RCC 7860 (cell line): ENCODE measurements at places on chromosomes 12 and 14.
A peak's percentile ranks its signal among the peaks of the same experiment; 100 is the strongest.

GRCh38 chr12:46005151-46005797 lies 14.9 kb upstream of the SCAF11 start:
- DNase-seq, result no peak

DNA sequence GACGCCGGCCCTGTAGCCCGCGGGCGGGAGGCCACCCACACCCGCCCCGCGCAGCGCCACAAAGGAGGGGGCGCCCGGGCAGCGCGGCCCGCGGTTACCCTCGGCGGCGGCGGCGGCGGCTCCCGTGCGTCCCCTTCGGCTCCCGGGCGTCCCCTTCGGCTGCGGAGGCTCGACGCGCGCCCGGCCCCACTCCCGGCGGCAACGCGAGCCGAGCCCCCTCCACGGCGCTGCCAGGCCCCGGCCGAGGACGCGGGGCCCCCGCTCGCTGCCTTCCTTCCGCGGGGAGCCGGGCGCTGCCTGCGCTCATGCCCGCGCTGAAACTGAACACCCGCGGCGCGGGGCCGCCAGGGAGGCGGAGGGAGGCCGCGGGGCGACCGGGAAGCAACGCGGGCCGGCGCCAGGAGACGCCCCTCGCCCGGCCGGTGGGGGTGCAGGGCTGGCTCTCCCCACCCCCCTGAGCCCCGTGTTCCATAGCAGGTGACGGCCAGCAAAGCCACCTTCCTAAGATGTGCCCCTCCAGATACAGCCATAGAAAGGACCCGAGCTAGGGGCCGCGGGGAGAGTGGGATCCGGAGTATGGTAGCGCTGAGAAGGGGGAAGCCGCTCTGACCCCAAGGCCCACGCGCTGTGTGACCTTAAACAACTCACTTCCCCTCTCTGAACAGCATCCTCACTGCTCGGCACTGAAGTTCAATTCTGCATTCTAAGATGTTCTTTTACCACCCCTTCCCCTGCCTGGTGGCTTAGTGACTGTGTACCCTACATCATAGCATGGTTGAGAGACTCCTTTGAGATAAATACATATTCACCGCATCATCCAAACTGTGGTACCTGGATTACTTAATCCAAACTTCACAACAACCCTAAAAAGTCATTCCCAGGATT lies 42.8 kb downstream of the KDM2B start:
- DNase-seq, result no peak

DNA sequence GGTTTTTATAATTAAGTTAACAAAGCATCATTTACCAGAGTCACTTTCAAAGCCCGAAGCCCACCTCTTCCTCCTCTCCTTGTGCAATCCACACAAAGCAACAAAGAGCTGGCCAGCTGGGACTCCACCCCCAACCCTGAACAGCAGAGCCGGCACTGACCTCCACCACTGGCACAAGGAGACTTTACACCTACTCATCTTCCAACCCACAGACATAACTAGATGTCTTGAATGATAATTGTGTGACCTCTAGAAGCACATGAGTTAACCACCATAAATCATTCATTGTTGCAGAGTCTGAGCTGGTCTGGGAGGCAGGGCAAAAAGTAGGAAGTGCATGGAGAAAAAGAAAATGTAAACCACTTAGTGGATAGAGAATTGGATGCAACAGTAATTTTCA lies 72.2 kb downstream of the ST8SIA1 start:
- no peak for DNase-seq

- DNase-seq, result peak; percentile 93
Observed at GRCh38 chr14:68784978-68785533, 7.8 kb downstream of the ZFP36L1 start.

DNA sequence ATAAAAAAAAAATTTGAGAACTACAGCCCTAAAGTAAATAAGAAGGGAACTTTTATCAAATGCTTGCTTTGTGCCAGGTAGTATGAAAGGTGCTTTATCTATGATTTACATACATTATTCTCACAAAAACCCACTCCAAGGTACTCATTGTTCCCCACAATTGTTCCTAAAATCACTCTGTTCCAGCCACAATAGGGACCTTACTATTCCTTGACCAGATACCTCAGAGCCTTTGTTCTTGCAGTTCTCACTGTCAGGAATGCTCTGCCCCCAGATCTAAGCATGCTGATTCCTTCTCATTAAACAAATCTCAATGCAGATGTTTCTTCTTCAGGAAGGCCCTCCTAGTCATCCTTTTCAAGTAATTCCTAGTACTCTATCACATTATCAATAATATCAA lies 60.2 kb downstream of the PPP1R12A start:
- DNase-seq, result no peak

- DNase-seq, result no peak
Observed at GRCh38 chr14:93717668-93718320, 70.5 kb downstream of the PRIMA1 start.

- DNase-seq, result no peak
Observed at GRCh38 chr14:61543946-61544345, 151.4 kb upstream of the HIF1A start.

DNA sequence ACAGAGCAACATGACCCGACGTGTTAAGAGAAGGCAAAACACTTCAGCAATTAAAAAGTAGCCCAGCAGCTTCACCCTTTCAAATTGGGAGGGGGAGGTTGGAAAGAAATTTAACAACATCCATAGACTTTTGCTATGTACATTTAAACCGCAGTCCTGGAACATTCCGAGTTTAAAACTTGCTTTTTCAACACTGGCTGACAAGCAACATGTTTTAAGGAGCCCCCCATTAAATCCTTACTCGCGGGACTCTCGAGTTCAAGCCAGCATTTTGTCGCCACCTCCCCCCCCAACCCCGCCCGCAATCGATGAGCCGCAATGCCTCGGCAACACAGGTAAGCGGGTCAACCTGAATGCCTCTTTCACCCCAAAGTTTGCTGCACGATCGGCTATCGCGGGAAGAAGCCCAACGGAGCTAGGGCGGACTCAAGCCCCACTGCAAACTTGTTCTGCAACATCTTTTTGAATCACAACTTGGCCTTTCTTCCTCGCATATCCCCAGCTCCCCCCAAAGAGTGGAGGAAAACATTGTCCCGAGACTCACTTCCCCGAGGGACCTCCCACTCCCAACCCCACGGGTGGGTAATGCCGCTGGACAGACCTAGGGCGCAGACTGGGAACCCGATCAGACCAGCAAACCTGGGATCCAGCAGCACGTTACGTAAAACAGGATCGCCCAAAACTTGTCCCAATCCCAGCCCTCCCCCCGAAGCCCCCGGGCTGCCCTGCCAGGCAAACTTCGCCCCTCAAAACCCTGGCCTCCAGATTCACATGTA lies 777 bp downstream of the ZFP36L1 start:
- no peak for DNase-seq

DNA sequence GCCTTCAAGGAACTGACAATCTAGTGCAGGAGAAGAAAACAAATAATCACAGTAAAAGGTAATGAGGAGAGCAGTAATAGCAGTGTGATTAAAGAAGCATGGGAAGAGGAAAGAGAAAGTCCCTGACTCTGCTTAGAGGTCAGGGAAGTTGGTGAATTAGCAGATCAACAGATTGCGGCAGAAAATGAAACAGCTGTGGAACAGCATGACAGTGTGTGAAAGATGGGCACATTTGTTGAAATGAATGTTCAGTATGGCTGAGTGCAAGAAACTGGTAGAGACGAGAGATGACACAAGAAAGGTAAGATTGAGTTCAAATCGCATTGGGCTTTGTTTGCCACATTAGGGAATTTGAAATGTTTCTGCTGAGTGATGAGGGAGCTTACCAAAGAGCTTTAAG lies 63.7 kb upstream of the RASSF8 start:
- DNase-seq, result no peak

GRCh38 chr12:32777691-32778175 lies 22.0 kb upstream of the YARS2 start:
- DNase-seq, result no peak

GRCh38 chr12:94326727-94327126 lies 132.9 kb downstream of the CEP83 start:
- DNase-seq, result peak; percentile 73

GRCh38 chr14:44494137-44494536 lies 12.9 kb downstream of the FSCB start:
- DNase-seq, result no peak

DNA sequence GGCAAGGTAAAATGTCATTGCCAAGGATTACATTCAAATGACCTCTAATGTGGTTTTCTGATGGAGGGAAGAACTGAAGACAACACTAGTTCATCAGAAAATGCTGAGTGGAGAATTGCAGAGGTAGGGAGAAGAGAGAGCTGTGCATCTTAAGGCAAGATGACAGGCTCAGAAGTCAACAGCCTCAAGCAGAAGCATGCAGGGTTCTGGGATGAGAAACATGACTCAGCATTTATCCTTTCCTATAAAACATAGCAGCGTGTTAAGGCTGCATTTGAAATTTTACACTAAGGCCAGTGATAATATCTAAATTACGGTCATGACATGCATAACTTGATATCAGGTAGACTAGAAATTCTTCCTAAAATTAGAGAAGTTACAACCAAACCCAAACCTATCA lies 53.7 kb upstream of the DYRK2 start:
- no peak for DNase-seq

DNA sequence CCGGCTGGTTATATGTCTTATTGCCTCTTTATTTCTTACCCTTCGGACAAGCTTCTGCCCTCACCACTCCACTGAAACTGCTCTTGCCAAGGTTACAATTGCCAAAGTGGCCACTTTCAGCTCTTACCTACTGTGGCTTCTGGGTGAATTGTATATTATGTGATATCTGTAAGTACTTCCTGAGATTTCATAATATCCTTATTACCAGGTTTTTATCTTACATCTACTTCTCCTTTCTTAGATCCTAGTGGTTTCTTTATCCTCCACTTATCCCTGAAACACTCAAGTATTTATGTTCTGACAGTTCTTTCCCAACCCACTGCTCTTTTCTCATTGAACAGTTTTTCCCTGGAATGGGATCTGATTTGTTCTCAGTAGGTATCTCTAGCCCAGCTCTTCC lies 10.5 kb downstream of the CELA1 start:
- DNase-seq, result no peak

GRCh38 chr12:104459368-104459909 lies 2.7 kb downstream of the CHST11 start:
- no peak for DNase-seq

DNA sequence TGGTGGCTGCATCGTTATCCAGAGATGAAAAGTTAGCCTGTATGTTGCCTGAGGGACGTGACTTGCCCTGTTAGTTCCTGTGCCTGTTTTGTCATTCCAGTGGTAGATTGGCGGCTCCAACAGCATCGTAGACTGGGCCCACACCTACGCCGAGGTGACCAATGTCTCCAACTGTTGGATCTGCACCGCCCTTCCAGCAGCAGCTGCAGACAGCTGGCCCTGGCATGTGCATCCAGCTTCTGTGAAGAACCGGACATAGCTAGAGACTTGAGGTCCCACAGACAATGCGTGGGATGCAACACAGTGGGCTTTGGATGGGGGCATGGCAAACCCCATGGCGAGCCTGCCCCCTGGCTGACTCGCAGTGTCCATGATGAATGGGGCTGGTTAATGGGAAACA lies 93.0 kb upstream of the TMPO start:
- DNase-seq, result no peak

- peak; percentile 60 for DNase-seq
Observed at GRCh38 chr12:1605129-1606020, 11.0 kb upstream of the FBXL14 start.

GRCh38 chr12:127342861-127343260 lies 924.1 kb upstream of the TMEM132C start:
- DNase-seq, result peak; percentile 8

DNA sequence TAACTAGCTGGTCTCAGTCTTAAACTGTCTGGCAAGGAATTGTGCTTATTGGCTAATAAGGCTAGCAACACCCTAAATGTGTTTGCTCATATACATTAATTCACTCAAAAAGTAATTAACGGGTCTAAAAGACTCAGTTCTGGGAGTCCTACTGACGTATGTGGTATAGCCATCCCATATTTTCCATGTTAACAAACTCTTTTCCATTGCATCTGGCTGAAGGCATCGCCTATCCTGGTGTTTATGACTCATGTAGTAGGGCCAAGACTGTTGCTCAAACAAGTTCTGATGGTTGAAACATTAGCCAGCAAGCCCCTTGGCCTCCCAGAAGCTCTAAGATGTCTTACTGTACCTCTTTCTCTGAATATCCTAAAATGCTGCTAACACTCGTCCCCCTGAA lies 98.5 kb downstream of the PHLDA1 start:
- peak; percentile 78 for DNase-seq

- DNase-seq, result no peak
Observed at GRCh38 chr12:9033265-9033887, 44.0 kb downstream of the KLRG1 start.

- no peak for DNase-seq
Observed at GRCh38 chr14:55864890-55865655, 253.1 kb upstream of the PELI2 start.
